Stimulated activated CD4-positive, alpha-beta T cell treated with anti-CD3 and anti-CD28 coated beads, TNF-alpha, amount 100 ng/mL, for 4 hours (primary cell): ENCODE measurements at places on chromosomes 5 and 9.

DNA sequence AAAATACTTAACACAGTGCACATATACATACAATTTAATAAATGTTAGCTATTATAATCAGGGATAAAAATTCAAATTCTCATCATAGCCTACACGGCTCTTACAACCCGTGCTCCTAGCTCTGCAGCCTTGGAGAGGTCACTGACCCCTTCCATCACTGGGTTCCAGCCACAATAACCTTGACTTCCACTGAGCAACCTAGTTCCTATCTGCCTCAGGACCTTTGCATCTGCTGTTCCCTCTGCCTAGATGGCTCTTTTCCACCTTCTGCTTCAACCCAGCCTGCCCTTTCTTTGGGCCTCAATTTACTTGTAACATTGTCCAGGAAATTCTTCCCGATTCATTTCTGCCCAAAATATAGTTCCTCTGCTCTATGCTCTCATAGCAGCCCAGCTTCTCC, 8.9 kb upstream of the DELE1 start:
- no peak for DNase-seq

DNA sequence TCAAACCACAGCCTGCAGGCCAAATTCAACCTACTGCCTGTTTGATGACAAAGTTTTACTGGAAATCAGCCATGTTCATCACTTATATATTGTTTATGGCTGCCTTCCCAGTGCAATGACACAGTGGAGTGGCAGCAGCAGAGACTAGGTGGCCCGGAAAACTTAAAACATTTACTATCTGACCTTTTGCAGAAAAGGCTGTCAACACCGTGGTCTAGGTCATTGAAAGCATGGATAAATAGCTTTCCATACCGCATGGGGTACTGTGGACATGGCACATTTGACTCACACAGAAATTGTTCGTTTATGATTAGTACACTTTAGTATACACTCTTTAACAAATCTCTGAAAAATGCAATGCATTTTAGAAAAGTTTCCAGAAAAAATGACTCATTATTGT, 298.3 kb upstream of the EFNA5 start:
- DNase-seq: no peak

GRCh38 chr5:43305948-43306565, 7.2 kb downstream of the HMGCS1 start:
- DNase-seq: no peak

DNA sequence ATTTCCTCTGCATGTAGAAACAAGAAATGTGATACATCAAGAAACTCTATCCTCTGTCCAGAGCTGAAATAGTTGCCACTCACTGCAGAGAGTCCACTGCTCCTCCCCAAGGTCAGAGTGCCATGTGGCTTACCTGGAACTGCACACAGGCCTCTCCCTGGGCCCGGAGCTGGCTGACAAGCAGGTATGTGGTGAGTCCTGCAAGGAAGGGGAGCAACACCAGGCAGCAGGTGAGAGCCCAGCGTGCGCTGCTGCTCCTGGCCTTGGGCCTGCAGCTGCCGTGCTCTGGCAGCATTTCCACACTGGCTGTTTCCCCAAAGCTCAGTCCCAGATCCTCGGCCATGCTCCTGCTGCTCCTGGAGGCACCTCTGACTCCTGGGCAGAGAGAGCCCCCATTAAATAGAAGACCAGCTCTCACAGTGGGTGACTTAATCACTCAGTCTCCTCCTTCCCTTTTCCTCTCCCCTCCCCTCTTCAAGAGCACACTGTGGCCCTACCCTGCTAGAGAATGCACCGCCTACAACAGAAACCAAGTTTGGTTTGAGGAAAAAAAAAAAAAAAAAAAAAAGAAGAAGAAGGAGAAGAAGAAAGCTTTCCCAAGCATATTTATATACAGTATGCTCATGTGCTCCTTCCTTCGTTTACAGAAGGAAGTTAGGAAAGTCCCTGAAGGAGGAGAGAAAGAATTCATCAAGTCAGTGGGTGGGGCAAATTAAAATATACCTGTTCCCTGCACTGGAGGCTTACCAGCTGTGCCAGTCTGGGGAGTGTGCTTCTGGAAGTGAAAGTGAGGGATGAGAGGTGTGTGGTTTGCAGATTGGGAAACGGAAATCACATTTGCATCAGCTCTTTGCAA, at the start of gene TNFSF15:
TSS of gene TNFSF15 (minus strand) at position 370 of the 856 bp plus-strand sequence. CDS start at position 343, 27 bp downstream.
- no peak for DNase-seq

DNA sequence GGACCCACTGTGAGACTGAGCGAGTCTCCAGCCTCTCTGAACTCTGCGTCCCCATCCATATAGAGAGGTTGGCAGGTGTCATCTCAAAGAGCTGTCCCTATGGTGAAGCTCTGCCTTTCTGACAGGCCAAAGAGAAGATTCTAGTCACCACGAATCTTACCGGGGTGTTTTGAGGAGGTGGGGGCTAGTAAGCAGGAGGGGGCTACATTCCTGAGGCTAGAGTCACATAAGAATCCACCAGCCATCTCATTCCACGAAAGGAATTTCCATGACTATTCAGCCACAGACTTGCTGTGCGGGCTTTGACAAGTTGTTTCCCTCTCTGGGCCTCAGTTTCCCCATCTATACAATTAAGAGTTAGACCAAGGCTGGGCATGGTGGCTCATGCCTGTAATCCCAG, 16.3 kb downstream of the PDGFRB start:
- no peak for DNase-seq

DNA sequence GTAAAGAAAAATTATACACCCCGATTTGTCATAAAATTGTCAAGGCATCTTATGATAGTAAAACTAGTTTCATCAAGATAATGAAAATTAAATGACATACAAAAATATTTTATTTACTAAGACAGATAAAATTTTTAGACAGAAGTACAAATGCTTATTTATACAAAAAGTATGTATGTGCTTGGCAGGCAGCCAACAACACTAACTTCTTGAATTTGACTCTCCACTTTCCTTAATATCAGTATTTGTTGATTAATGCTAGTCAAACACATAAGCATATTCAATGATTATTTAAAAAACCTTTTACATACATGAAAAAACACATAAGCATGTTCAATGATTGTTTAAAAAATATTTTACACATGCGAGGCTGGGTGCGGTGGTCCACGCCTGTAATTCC, 1079.9 kb upstream of the CDH6 start:
- DNase-seq: no peak

DNA sequence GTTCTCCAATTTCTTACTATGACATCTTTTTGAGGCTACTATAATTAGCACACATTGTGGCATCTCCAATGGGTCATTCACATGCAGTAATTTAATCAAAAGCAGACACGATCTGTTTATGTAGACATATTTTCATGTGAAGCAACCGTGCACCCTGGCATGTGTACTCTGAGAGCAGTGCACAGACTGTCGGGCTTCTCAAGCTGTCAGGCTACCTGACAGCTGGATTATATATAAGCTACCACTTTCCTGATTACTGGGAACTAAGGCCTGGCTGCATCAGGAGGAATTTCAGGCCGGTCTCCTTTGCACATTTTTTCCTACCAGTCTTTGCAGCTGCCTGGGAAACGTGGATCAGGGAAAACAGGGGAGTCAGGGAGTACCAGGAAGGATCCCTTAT, 197.5 kb downstream of the MAPKAP1 start:
- no peak for DNase-seq

- DNase-seq: peak; percentile 8
Observed at GRCh38 chr9:14846871-14847311, 63.3 kb downstream of the FREM1 start.

- DNase-seq: no peak
Observed at GRCh38 chr9:113895526-113895925, 19.4 kb downstream of the ZNF618 start.

DNA sequence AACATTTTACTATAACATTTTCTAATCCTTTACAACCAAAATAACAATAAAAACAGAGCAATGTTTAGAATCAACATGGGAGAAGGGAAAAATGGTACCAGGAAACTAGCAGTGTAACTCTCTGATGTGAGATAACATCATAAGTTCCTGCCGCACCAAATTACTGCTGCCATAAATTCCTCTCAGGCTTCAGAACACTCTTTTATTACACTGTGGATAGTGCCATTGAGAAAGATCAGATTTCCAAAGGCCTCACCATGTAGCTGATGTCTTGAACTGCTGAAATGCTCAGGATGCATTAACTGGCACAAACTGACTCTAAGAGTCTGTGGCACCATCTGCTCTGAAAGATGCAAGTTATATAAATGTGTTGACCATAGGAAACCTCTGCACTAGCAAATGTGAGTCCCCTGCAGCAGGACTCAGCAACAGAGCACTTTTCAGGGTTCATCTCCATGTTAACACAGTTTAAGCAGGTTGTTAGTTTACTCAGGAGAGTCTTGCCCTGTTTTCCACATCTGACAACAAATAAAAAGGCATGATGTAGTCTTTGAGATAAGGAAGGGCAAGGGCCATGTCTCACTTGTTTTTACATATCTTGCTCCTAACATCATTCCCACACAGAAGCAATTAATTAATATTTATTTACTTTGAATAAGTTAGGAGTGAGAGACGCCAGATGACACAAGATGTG, 218.1 kb downstream of the CETN3 start:
- no peak for DNase-seq

GRCh38 chr5:32520356-32520755, 65.0 kb upstream of the SUB1 start:
- DNase-seq: no peak

GRCh38 chr9:90860382-90860781, 58.8 kb downstream of the SYK start:
- DNase-seq: no peak

GRCh38 chr9:32580631-32581300, 7.8 kb upstream of the NDUFB6 start:
- no peak for DNase-seq

- no peak for DNase-seq
Observed at GRCh38 chr5:108122702-108123101, 259.2 kb downstream of the FBXL17 start.

- DNase-seq: no peak
Observed at GRCh38 chr9:108724652-108725051, 131.1 kb downstream of the ACTL7B start.

GRCh38 chr5:155017610-155018009, 4.1 kb downstream of the KIF4B start:
- DNase-seq: no peak

GRCh38 chr9:93346231-93347112, 105.0 kb upstream of the FAM120A start:
- DNase-seq: no peak

GRCh38 chr9:6605202-6605601, 40.3 kb downstream of the GLDC start:
- no peak for DNase-seq

DNA sequence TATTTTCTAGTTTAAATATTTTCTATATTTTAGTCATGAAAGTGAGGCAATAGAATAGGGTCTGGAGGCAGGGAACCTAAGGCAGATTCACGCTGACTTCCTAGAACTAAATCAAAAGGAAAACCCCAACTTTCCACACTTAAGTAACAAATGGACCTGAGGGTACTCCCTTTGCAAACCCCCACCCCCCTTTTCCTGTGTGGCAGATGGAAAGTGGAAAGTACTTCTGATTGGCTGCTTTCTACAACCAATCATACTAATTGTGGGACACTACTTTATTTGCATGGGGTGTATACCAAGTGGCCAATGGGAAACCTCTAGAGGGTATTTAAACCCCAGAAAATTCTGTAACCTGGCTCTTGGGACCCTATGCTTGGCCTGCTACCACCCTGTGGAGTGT, 4.8 kb upstream of the CENPH start:
- DNase-seq: no peak

DNA sequence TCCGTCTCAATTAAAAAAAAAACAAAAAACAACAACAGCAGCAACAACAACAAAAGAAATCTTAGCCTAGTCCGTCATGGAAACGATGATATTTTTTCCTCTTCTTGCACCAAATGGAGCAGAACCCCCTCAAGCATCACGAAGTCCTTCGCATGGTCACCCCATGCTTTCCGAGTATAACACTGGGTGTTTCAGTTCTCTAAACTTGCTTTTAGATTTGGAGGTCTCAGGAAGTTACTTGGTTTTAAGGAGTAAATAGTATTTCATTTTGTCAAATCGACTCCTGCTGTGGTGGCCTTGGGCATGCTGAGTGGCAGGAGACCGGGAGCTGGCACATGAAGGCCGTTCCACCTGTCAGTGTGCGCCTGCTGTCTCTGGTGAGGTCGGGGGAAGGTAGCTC, 118.5 kb upstream of the CACNA1B start:
- DNase-seq: no peak

GRCh38 chr5:27590503-27590902, 552.1 kb upstream of the CDH9 start:
- DNase-seq: no peak

GRCh38 chr5:38607930-38608564, 51.6 kb upstream of the LIFR start:
- no peak for DNase-seq
